RCC 7860 (cell line): ENCODE measurements at places on chromosomes 16 and 17.
A peak's percentile ranks its signal among the peaks of the same experiment; 100 is the strongest.

DNA sequence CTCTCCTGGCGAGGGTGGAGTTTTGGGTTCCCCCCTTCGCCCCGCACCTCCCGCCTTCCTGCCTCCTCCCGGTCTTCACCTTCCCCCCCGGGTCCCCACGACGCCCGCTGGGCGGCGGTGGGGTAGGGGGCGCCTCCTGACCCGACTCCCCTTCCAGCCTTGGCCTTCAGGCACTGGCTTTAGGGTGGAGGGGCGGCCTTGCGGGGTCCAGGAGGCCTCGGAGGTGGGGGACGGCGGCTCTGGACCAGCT lies 2.4 kb downstream of the SLC16A3 start:
- DNase-seq = no peak

- peak; percentile 29 for DNase-seq
Observed at GRCh38 chr16:71542377-71542776, 16.2 kb downstream of the CHST4 start.

- DNase-seq = no peak
Observed at GRCh38 chr17:907725-908124, 71.9 kb downstream of the NXN start.

- DNase-seq = no peak
Observed at GRCh38 chr16:2486645-2487516, 12.0 kb downstream of the TBC1D24 start.

- DNase-seq = no peak
Observed at GRCh38 chr16:23403547-23403946, 49.4 kb downstream of the COG7 start.

GRCh38 chr17:44004077-44004760 lies at the start of gene NAGS:
NAGS (plus strand) TSS chr17:44004622; CDS start chr17:44004664, 42 bp downstream.
- DNase-seq = no peak

- DNase-seq = no peak
Observed at GRCh38 chr16:85661740-85662481, 26.8 kb downstream of the GINS2 start.

GRCh38 chr17:80362428-80363119 lies 52.4 kb upstream of the ENDOV start:
- peak; percentile 21 for DNase-seq

- DNase-seq = no peak
Observed at GRCh38 chr17:50181144-50181543, 15.3 kb downstream of the SGCA start.

GRCh38 chr17:4945944-4946280 lies 2.4 kb downstream of the PFN1 start:
- no peak for DNase-seq

DNA sequence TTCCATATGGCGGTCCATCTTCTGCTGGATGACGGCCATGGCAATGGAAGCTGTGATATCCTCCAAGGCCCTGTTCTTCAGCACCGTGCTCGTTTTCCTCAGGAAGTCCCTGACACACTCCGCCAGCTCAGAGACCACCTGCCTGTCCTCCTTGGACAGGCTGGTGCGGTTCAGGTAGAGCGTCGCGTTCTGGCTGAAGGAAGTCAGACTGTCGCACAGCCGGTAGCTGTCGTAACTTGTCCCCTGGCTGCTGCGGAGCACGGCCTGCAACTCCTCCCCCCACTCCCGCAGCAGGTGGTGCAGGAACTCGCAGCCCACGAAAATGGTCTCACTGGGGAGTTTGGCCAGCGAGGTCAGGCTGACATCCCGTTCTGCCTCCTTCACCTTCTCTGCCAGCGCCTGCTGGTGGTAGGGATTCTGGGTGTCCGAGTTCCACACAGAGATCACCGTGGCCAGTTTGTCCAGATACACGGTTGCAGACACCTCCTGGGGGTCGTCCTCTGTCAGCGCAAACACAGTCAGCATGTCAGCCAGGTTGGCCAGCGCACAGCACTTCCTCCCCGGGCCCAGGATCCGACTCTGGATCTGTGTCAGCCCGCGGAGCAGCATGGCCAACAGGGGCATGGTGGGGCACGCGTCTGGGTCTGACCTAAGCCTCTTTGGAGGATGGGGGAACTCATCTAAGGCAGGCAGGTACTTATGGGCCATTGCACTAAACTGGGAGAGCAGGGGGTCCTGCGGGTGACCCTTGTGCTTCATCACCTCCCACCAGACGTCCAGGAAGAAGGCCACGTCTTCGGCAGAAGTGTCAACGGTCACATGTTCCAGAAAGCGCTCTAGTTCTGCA lies 5.1 kb downstream of the GEMIN4 start:
- DNase-seq = no peak

DNA sequence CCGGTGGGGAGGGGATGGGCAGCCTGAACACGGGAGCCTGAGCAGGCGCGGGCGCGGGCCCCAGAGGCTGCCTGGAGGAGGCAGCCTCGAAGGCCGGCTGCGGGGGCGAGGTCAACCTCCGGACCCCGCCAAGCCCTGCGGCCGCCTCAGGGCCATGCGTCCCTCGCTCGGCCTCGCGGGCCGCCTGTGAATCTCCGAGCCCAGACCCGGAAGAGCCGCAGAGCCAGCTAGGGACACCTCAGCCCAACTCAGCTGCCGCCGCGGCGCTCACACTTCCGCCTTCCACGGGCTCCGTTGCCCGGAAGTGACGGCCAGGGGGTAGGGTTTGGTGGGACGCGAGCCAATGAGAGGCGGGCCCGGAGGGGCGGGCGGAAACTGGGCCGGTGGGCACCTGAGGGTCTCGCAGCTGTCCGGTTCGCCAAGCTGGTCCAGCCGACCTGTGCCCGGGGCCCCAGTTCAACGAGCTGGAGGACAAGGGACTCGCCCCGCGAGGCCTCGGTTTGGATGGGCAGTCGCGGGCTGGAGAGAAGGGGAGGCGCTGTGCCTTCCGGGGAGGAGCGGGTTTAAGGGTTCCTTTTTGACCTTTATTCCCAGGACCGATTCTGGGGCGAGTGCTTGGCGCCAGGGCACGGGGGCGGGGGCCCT lies at the start of gene SLC38A10:
SLC38A10 (minus strand) TSS at position 277 of the 645 bp plus-strand sequence. CDS start 386 bp downstream, outside the sequence.
- DNase-seq = peak; percentile 70

GRCh38 chr16:85733155-85733838 lies 17.6 kb downstream of the C16orf74 start:
- DNase-seq = peak; percentile 9

DNA sequence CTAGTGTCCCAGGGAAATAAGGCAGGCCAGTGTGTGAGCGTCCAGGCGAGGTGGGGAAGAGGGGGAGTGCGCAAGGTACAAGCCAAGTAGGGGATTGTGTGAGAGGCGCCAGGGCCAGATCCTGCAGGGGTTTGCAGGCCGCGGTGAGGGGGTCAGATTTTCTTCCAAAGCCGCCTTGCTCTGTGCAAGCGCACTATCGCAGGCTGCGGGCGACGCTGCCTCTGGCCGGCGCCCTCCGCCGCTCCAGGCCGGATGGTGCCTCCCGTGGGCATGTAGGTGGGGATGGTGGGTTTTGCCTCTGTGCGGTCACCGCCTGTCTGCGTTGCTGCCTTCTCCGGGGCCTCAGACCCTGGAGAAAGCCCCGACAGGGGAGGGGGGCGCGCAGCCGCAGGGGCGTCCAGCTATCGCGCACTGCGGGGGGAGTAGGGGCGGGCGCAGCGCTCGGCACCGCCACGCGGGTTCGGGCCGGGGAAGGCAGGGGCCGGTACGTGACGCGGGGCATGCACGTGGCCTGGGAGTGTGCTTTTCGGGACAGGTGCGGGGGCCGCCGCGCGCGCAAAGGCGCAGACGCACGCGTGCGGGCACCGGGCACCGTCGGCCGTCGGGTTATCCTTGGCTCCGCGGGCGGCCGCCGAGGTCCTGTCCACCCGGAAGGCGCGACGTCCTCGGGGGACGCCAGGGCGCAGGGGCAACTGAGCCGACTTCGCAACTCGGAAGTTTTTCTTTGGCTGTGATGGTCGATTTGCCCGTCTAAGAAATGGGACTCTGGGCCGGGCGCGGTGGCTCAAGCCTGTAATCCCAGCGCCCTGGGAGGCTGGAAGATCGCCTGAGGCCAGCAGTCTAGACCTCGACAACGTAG lies 1.1 kb upstream of the HAPSTR1 start:
- no peak for DNase-seq

DNA sequence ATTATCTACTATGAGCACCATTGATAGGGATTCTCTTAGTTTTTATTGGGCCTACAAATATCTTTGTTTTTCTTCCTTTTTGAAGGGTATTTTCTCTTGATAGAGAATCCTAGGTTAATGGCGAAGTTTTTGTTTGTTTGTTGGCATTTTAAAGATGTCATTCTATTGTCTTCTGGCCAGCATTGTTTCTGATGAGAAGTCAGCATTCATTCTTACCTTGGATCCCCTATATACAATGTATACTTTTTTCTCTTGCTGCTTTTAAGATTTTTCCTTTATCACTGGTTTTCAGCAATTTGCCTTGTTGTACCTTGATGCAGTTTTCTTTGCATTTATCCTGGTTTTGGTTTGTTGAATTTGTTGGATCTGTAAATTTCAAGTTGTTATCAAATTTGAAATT lies 130.1 kb downstream of the TOX3 start:
- no peak for DNase-seq

GRCh38 chr17:43935204-43935925 lies 6.9 kb downstream of the PPY start:
- DNase-seq = no peak

DNA sequence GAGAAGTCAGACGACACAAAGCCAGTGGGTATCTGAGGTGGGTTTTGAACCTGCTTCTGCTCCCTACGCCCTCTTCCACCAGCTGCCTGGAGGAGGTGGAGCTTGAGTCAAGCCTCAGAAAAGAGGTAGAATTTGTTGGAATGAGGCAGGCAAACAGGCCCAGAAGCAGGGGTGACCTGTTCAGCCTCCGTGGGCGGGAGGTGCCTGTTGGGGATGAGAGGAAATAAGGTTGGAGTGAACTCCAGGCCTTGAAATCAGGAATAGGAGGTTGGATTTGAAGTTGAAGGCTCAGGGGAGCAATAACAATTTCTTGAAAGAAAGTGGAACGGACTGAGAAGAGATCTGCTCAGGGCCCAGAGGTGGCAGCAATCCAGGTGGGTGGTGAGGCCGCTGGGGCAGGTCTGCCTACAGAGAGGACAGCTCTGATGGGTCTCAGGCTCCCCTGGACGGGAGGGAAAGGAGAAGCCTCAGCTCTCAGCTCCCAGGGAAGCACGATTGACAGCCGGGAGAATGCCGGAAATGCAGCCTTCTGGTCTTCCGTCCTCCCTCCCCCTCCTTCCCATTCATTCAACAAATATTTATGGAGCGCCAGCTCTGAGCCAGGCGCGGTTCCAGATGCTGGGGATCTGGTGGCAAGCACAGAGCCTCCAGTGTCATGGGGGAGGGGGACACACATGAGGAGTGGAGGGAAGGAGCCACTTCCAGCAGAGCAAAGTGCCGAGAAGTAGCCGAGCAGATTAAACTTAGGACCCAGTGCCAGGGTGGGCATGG lies 61.9 kb upstream of the CIBAR2 start:
- DNase-seq = peak; percentile 31

DNA sequence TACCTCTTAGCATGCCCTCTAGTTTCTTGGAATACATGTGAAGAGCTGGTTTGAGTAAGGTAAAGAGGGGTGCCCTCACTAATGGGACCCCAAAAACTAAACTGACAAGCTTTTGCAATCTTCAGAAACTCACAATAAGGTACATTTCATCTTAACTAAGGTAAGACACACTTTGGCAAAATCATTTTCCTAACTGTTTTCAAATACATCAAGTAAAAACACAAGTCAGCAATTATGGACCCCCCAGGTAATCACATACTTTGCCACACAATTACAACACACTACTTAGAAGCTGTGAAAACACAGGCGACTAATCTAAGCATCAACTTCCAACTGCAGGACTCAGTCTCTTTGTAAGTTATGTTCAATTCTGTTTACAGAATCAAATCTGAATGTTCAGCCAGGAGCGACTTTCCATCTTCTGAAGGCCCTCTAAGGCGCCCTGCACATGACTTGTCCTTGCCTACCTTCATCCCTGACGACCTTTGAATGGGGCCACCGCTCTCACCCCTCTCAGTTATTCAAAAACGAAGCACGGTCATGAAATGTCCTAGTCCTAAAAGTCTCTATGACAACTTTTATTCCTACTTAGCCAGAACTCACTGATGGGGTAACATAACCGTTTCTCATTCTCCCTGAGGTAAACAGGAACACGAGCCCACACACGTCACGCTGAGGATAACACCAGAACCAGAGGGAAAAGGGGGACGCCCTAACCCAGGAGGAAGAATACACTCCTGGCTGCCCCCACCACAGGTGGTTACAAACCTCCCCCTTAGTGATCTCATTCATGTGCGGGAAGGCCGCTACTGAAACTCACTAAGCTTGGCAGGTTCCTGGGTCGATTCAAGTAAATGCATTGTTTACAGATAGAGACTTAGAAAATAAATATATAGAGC lies 5.5 kb downstream of the CREBBP start:
- no peak for DNase-seq

DNA sequence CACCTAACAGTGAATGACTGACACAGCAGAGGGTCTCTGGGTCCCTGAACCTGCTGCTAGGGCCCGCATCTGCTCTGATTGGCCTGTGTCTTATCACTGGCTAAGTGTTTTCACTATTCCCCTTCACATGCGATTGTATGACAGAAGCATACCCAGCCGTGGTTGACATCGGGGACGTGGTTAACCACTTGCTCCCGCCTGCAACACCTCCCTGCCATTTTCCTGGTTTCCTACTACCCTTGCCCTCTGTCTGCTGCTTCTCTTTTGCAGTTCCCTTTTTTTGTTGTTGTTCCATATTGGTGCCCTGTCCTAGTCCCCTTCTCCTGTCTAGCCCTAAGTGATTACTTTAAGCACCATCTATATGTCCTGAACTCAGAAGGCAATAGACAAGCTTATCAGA lies 177.0 kb downstream of the RGS9 start:
- DNase-seq = no peak

DNA sequence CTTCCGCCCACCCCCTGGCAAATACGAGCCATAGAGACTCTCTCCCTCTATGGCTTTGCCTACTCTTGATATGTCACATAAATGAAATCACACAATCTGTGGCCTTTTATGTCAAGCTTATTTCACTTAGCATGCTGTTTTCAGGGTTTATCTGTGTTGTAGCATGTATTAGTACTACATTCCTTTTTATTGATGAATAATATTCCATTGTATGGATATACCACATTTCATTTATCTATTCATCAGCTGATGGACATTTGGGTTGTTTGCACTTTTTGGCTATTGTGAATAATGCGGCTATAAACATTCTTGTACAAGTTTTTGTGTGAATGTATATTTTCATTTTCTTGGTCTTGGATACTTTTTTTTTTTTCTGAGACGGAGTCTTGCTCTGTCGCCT lies 37.0 kb upstream of the DHX8 start:
- DNase-seq = no peak

GRCh38 chr16:5393070-5393469 lies 295.5 kb upstream of the EEF2KMT start:
- no peak for DNase-seq

GRCh38 chr17:58525239-58525638 lies 10.8 kb upstream of the MTMR4 start:
- no peak for DNase-seq

GRCh38 chr17:46147296-46147695 lies 45.9 kb downstream of the KANSL1 start:
- no peak for DNase-seq

GRCh38 chr17:73436954-73437353 lies 125.2 kb upstream of the CDC42EP4 start:
- no peak for DNase-seq

DNA sequence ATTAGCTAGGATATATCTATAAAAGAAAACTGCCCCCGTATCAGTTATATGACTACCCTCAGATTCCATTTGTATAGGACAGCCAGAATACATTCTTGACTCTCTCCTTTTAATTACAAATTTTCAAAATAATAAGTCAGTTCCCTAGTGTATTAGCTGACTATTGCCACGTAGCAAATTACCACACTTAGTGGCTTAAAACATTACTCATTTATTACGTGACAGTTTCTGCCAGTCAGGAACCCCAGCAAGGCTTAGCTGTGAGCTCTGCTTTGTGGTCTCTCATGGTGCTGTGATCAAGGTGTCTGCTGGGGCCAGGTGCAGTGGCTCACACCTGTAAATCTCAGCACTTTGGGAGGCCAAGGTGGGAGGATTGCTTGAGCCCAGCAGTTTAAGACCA lies 13.9 kb upstream of the SCNN1B start:
- no peak for DNase-seq
